ENCODE measurements at places on chromosomes 1 and 21.

DNA sequence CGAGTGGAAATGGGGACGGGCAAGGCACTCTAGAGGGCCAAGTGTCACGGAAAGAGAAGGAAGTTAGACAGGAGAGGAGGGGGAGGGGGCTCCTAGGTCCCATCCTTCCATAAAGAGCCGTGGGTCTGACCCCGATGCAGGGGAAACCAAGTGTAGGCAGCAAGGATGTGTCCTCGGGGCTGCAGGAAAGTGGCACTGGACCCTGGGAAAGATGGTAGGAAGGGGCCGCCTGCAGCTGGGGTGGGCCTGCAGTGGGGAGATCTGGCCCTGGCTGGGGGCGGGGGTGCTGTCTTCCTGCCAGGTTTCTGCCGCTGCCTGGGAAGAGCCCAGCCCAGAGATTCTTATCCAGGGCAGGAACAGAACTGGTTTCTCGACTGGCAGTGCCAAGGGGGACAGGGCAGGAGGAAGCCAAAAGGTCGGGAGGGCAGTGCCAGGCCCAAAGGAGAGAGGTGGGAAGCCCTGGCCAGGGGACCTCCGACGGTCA is 12.9 kb downstream of the CRABP2 start:
- DNase-seq: no peak

DNA sequence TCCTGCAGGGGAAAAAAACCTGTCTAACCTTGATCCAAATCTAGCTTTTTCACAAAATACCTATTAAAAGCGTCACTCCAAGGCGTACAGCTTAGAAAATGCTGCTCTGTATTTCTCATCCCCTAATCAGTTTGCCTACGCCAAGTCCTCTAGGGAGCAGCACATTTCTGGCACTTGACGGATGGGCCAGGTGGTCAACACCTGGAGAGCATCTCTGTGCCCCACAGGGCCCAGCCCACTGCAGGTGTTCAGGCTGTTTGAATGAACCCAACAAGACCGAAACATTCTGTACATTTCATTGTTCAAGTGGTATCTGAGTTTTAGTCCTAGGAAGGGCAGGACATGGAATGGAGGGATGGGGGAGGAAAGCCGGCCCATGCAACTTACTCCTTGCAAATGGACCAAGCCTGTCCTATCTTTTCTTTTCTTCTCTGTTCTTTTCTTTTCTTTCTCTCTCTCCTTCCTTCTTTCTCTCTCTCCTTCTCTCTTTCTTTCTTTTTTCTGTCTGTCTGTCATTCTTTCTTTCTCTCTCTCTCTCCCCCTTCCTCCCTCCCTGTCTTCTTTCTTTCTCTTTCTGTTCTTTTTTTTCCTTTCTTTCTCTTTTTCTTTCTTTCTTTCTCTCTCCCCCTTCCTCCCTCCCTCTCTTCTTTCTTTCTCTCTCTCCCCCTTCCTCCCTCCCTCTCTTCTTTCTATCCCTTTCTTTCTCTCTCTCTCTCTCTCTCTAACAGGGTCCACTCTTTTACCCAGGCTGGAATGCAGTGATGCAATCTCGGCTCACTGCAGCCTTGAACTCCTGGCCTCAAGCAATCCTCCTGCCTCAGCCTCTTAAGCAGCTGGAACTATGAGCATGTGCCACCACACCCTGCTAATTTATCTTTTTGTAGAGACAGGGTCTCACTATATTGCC is 29.1 kb downstream of the IGFN1 start:
- no peak for DNase-seq

- no peak for DNase-seq
Observed at GRCh38 chr1:58443986-58444868, 102.3 kb downstream of the OMA1 start.

- no peak for DNase-seq
Observed at GRCh38 chr1:95451904-95452303, 217.9 kb downstream of the RWDD3 start.

GRCh38 chr1:39409055-39409816 is 82.2 kb upstream of the BMP8A start:
- peak; percentile 21 for DNase-seq

GRCh38 chr1:24695202-24695974 is 49.9 kb upstream of the CLIC4 start:
- no peak for DNase-seq

GRCh38 chr1:1988061-1988945 is 15.3 kb downstream of the CFAP74 start:
- no peak for DNase-seq

DNA sequence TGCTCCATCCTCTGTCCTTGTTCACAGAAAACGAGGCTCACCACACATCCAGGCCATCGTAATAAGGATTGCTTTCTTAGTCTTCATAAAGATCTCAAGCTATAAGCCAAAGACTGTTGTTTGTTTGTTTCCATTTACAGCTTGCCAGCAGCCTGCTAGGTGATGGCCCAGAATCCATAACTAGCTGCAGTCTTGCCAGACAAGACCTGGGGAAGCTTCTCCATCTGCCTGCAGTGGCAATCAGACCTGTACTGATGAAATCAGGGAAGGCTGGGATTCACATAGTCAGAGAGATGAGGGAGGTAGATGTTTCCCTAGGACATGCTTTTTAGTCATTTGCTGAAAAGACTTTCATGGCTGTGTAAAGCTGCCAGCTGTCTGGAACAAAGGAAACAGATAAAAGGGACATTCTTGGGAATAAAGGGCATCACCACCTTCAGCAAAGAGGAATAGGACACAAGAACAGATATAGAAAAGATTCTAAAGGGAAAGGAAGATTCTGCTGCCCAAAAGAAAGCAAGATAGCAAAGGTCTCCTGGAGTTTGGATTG is 51.0 kb downstream of the MT1HL1 start:
- no peak for DNase-seq

GRCh38 chr21:29221253-29221744 is 77.4 kb upstream of the BACH1 start:
- no peak for DNase-seq

GRCh38 chr1:53626616-53627015 is 112.3 kb downstream of the GLIS1 start:
- no peak for DNase-seq

DNA sequence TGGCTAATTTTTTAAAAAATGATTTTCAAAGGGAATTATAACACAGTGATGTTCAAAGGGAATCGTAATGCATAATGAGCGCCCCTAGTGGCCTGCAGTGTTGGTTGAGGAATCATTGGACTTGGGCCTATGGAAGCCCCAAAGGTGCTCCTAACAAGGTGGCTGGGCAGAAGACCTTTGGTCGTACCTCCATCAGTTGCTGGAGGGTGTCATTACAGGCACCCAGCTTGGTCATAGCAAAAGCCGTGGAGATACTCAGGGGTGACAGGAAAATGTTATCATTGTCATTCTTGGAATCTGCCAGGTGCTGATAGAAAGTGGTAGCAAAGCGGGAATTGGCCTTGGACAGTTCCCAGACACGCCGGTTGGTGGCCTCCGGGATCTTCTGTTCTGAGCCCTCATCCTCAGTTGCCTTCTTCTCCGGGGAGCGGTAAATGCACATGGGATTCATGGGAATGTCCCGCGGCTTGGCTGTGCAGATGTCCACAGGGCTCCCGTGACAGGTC is 2.7 kb downstream of the SERPINC1 start:
- DNase-seq: peak; percentile 14

DNA sequence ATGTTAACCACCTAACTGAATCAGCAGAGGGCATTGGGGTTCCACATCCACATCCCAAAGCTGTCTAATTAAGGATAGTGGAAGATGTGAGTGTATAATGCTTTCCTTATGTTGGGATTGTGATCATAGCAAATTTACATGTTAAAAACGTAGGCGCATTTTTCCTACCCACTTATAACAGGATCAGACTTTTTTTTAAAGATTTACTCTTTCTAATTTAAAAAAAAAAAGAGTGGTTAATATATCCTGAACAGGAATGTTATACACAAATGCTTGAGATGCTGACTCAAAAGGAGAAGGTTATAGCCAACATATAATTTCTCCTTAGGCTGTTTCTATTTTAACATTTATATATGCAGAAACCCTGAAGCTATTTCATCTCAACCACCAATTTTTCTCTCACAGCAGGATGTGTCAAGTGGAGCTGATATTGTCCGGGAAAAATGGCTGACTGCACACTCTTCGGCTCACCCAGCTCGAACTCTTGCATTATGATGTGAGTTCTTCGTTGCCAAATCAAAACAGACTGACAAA is 40.3 kb downstream of the RGS5 start:
- no peak for DNase-seq

DNA sequence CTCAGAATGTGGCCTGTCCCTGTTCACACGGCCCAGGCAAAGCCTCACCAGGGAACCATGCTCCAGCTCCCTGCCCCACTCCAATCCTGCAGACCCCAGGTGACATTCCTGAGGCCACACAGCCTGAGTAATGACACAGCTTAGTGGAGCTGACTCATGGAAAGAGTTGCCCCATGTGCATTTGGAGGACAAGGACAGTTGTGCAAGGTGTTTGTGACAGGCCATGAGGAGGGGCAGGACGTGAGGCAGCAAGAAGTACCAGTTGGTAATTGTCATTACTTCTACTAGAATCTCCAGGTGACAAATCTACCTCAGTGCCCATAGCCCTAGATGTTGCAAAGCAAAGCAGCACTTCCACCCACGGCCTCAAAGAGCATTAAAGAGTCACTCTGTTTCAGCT is 15.2 kb downstream of the PRR9 start:
- no peak for DNase-seq

GRCh38 chr1:67078291-67078690 is 24.3 kb upstream of the SLC35D1 start:
- no peak for DNase-seq

- no peak for DNase-seq
Observed at GRCh38 chr1:151370211-151370911, 2.1 kb downstream of the SELENBP1 start.

GRCh38 chr1:155061381-155062150 is 2.0 kb upstream of the EFNA4 start:
- DNase-seq: peak; percentile 95

DNA sequence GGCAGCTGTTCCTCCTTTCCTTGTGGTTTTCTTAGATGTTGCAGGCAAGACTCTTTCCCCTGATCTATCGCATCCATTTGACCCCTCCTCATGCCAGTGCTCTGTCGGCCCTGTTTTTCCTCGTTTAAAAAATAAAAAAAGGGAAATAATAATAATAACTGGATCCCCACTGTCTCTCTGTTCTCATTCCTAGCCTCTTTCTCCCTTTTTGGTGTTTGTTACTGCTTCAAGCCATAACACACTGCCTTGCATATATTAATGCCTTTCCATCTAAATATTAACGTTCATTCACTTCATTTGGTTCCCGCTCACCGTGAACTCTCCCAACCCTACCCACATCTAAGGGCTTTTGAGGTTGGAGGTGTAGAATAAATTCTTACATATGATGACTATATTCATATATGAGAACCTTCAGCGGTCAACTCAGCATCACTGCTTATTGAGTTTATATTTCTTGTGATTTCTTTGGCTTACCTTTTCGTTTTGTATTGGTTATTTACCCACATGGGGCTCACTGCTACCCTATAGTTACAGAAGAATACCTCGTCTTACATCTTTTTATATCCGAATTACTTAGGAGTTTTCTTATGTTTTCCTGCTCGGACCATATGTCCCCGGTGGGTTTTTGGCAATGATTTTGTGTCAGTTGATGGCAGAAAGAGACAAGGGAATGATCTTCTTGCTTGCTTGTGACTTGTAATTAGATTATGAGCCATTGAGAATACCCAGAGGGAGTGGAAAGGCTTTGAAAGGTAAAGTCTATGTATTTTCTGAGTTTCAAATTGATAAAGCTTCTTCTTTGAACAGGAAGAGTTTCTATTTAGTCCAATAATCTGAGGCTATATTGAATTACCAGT is 805 bp downstream of the ATG4C start:
- no peak for DNase-seq

DNA sequence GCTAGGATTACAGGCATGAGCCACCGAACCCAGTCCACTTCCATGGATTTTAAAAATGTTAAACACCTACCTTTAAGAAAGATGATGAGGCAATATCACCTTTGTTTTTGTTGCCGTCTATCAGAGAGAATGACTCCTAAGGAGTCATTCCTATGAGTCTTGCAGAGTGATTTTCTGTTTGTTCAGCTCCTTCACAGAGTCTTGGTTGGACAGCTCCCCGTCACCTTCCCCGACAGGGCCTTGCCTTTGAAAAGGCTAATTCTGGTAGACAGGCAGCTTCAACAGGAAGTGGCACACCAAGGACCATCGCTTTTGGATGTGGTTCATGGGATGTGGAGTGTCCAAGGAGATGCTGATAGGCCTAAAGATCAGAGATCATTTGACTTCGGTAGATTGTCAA is 17.5 kb downstream of the ZBTB18 start:
- no peak for DNase-seq

GRCh38 chr1:85148524-85149250 is 52.1 kb downstream of the SYDE2 start:
- DNase-seq: peak; percentile 21

GRCh38 chr1:55107101-55107500 is 67.8 kb downstream of the PCSK9 start:
- no peak for DNase-seq

- no peak for DNase-seq
Observed at GRCh38 chr1:207925210-207925609, 14.3 kb upstream of the CD34 start.

DNA sequence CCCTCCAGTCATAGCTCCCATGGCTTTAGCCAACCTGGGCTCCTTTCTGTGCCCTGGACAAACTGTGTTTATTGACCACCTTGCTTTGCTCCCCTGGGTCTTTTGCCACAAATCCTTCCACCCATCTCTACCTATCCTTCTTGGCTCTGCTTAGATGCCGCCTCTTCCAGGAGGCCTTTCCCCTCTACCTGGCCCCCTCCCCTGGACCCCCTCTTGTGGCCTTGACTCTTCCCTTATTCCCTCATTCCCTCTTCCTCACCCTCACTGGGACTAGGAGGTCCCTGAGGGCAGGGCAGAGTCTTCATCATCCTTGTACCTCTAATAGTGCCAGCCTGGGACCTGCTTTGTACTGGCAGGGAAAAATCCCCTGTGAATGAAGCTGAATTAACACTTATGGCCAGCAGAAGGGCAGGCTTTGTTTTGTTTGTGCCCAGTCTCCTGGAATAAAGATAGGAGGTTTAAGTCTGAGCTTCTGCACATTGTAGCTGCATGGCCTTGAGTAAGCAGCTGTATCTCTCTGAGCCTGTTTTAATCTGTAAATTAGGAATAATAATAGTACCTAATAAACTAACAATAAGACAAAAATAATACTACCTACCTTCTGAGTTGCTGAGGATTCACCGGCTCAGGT is 13.7 kb downstream of the PTPRU start:
- no peak for DNase-seq

GRCh38 chr21:26982767-26983166 is 15.9 kb upstream of the ADAMTS5 start:
- DNase-seq: no peak

- no peak for DNase-seq
Observed at GRCh38 chr1:234681990-234682389, 72.0 kb upstream of the IRF2BP2 start.

- DNase-seq: peak; percentile 51
Observed at GRCh38 chr1:2468041-2468472, 8.0 kb upstream of the PLCH2 start.

DNA sequence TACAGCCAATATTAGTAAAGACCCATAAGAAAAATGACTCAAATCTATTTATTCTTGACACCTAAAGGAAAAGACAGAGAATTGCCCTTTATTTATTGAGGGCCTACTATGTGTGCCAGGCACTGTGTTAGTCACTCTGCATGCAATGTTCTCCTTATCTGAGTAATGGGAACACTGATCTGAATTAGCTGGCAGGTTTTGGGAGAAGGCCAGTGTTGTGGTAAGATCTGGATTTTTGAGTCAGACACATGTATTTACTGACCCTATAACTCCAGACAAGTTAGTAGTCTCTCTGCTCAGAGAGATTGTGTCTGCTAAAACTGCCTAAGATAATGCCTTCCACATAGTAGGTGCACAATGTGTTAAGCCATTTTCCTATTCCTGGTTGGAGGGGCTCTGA is 17.3 kb downstream of the LCE4A start:
- DNase-seq: no peak
